ENCODE measurements at places on chromosomes 3 and 15.

DNA sequence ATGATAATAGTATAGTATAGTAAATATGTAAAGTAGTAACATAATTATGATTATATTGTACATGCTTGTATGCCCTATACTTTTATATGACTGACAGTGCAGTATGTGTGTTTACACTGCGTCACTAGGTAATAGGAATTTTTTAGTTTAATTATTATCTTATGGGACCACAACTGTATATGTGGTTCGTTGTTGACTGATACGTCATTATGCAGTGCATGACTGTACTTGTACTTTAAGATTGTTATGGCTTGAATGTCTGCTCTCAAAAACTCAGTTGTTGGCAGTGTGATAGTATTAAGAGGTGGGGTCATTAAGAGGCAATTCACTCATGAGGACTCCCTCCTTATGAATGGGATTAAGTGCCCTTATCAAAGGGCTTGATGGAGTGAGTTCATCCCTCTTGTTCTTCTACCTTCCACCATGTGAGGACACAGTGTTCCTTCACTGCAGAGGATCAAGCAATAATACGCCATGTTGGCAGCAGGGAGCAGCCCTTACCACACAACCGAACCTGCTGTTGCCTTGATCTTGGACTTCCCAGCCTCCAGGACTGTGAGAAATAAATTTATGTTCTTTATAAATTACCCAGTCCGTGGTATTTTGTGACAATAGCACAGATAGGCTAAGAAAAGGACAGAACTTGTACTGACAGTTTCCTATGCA is 152.2 kb downstream of the NEK11 start:
- no peak for DNase-seq

GRCh38 chr3:68666429-68667136 is 265.8 kb downstream of the TAFA4 start:
- no peak for DNase-seq

DNA sequence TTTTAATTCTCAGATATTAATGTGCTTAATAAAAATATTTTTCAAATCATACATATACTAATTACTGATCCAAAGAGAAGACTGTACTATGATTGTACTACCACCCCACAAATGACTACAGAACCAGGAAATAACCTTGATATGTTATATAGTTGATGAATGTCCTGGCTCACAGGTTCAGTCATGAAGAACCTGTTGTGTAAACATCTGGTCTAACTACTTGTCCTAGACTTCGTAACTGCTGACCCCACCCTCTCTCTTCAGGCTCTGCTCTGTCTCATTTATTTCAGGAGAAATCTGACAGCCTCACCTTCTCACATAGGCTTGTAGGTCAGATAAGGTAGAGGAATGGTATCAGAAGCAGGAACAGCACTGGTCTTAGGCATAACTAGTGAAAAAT is 14.7 kb upstream of the CSTA start:
- DNase-seq, result no peak

- peak; percentile 20 for DNase-seq
These were observed 317.8 kb upstream of the AGTR1 start for GRCh38 chr3:148379763-148380382.

DNA sequence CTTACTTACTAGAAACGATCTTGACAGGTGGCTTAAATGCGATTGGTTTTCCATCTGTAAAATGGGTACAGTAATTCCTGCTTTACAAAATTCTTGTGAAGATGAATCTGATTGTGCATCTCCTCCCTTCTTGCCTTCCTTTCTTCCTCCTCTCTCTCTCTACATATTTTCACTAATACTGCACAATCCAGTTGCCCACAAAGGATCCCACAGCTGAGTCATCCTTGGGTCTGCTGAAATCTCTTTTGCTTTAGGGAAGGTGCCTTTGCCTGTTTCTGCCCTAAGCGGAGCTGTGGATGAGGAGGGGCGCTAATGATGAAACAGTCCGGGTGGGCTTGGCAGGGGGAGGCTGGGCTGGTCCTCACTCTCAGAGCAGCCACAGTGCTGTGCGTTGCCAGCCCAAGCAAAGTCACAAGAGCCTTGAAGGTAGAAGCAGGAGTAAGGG is 46.1 kb downstream of the AMOTL2 start:
- peak; percentile 67 for DNase-seq

DNA sequence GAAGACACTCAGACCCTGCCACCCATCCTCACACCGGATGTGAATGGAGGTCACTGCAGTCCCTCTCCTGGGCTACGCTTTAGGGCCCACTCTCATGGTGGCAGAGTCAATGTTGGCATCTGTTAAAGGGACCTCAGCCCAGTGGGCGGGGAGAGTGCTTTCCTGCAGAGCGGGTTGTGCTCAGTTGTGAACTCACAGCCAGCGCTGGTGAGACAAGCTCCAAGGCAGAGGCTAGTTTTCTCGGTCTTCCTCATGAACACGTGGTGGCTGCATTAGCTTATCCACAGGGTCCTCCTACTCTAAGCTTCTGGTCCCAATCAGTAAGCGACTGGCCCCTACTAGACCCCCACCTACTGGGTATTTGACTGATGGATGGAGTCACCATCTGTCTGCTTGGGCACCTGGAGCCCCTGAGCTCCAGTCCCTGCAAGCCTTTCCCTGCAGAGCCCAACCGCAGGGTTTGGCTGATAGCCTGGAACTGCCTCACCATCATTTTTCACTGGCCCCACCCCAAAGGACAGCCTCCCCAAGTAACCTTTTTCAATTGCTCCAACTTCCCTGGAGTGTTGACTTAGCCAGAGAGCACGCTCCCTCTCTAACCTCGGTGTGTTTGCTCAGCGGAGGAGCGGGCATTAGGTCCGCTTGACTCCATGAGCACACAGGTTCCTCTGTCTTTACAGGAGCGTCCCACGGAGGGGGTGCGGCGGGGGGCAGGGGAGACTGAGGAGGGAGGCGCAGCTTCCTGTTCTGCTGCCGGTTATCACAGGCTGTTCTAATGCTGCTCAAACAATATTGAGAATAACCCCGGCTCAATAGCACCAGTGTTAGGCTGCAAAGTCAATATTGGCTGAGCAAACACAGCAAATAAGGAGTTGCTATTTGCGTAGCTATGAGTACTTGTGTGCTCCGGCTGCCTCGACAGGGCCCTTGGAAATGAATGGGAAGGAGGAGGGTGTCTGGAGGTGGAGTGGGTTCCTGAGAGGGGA is 141.7 kb downstream of the RPLP1 start:
- DNase-seq, result peak; percentile 91

All from urothelium cell line (cell line).